ENCODE measurements at places on chromosomes 1 and 21.

- no peak for DNase-seq
These were observed 18.3 kb upstream of the ALPL start for GRCh38 chr1:21490774-21491487.

- no peak for DNase-seq
These were observed 7.8 kb downstream of the ADAM30 start for GRCh38 chr1:119888476-119888875.

- no peak for DNase-seq
These were observed 3.7 kb upstream of the FABP3 start for GRCh38 chr1:31376375-31377134.

- DNase-seq, result no peak
These were observed 16.7 kb downstream of the TIPRL start for GRCh38 chr1:168195199-168196135.

Measured in activated CD4-positive, alpha-beta T cell treated with anti-CD3 and anti-CD28 coated beads for 4 hours (primary cell).